ENCODE measurements at places on chromosomes 11 and 22. TPM values are rescaled to one million over a fixed set of nuclear protein-coding genes. Genes with fewer than 3 reads are reported as not detected.
A peak's percentile ranks its signal among the peaks of the same experiment; 100 is the strongest.

GRCh38 chr11:75431533-75432525, 1.2 kb downstream of the KLHL35 start:
- DNase-seq, result no peak

- no peak for DNase-seq
Observed at GRCh38 chr22:27545085-27545484, 256.5 kb downstream of the MN1 start.

DNA sequence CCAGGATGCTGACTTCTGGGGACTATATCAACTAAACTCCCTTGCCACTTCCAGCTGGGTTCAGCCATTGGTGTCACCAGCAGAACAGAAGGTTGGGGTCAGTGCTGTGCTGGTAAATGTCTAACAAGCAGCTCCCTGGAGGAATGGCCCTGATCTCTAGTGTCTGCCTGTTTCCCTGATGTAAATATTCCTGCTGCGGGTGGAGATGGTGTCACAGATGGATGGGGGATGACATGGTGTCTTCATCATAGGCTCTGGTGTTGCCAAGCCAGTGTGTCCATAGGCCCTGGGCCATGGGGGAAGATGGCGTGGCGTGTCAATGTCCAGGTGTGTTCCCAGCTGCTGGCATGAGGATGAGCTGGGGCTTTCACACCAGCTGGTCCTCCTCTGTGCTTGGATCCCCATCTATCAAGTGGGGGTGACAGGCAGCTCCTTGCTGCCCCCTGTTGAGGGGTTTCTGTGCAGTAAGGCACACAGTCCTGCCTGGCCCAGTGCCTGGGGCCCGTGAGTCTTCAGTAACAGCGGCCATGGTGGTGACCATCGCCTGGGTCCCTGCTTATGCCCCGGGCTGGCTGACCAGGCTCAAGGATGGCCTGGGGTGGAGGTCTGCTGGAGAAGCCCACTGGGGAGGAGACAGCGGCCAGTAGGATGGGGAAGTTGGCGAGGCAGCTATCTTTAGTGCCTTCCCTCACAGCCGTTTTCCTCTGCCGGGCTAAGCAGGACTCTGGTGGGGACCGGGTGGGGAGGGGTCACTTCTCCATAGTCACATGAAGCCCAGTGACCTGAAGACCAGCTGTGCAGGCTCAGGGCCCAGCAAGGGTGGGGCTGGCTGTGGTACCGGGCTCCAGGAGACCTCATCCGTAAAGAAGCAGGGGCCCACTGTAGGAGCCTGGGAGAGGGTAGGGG, 12.7 kb downstream of the RPL3 start:
- DNase-seq, result no peak

GRCh38 chr22:17712441-17712840, 61.8 kb downstream of the BID start:
- DNase-seq, result no peak

DNA sequence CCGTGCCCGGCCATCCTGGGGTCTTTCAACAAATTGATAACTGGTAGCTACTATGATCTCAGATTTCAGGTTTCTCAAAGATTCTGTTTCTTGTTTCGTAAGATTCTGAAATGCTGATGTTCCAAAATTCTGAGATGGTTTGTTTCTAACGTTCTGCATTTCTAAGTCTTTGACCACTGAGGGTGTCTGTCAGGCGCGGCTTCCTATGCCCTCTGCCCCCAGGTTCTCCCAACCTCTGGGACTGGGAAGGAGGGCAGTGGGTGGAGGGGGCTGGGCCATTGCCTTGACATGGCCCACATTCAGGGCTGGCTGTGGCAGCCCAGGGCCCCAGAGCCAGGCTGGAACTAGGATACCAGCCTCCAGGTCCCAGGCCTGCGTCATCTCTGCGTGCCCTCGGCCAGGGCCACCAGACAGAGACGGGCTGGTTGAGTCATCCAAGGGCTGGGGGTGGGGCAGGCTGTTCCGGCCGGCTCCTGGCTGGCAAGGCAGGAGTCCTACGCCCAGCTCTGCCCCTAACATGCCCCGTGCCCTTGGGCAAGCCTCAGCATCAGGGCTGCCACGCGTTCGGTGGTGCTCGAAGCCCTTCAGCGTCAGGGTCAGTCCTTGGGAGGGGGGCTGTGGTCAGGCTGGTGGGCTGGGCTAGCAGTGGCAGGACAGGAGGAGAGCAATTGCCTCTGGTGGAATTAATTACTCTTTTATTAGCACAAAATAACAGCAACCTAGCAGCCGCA, 5.2 kb downstream of the TMEM134 start:
- peak; percentile 86 for DNase-seq

GRCh38 chr11:130849215-130849568, 67.1 kb downstream of the SNX19 start:
- DNase-seq, result no peak

- no peak for DNase-seq
Observed at GRCh38 chr22:30224161-30224857, 22.2 kb downstream of the LIF start.

DNA sequence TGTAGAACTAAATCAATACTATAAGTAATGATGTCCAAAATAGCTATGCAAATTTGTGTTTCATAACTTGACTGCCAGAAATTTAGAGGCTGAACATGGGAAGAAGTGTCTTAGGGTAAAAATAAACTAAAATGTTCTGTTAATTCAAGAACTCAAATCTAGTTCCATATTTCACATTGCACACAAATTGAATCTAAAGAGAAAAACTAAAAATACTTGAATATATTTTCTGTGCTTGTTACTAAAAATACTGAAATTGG, 43.5 kb downstream of the FANCF start:
- no peak for DNase-seq

DNA sequence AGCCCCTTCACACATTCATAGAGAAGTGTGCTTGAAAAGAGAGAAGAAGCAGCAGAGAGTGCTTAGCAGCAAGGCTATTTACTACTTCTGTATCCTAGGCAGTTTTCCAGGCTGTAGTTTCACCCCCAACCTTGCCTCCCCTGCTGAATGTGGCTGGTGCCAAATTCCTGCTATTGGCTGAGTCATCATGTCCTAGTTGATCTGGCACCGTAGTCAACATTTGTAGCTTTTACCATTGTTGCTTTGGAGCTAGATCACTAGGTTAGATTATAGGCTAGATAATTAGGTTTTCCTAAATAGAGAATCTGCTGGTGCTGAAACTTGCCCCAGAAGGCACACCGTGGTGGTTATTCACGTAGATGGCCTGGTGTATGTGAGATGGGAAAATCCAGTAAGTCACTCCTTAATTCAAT, 32.7 kb downstream of the ARHGAP42 start:
- DNase-seq, result peak; percentile 70

GRCh38 chr22:41286639-41287091, 678 bp upstream of the RANGAP1 start:
- DNase-seq, result no peak

DNA sequence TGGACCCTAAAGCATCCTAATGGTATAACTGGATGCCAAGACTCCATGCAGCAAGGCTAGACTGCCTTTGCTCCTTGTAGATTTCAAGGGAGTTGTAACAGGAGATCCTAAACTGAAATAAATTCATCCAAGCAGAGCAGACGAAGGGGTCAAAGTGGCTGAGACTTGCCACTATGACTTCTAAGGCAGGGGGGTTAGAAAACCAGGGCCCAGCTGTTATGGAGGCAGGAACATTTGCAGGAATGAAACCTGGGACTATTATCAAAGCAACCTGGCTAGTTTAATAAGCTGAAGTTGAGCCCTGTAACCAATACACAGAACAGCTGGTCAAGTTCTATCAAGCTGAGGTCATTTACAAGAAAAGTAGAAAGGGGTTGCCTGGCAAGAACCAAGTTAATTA, 122.2 kb upstream of the TRPC6 start:
- no peak for DNase-seq

GRCh38 chr22:26463688-26464087, 19.9 kb downstream of the HPS4 start:
- no peak for DNase-seq

- DNase-seq, result no peak
Observed at GRCh38 chr22:38484244-38484643, 16.3 kb downstream of the KDELR3 start.

DNA sequence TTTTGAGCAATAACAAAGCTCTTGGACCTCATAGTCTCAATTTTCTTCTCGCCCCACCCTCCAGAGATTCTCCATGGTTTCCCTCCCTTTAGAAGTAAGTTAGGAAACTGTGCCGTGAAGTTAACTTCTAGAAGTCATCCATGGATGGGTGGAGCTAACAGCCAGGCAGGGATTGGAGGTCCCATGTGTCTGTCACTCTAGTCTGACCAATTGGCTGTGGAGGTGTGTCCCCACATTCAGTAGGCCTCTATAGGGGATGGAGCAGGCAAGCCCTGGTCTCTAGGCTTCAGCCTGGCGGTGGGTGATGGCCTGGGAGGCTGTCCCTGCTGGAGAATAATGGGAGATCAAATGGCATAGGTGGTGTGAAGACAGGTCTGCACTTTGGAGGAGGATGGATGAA, 50.7 kb downstream of the TP53I11 start:
- DNase-seq, result no peak

DNA sequence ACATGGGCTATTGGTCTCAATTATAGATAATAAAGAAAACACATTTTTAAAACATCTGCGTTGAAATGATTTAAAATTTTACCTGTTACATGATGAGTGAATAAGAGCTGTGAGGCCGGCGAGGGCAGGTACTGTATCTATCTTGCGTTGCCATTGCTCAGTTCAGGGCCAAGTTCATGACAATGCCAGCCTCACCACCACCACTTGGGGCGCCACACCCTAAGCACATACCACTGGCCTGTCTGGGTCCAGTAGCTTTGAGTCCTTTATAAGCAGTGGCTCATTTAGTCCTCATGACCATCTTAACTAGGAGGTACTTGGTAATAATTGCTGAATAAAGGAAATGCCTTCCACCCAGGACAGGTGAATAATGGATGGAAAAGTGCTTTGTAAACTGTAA, 14.5 kb upstream of the MB start:
- DNase-seq, result no peak

- no peak for DNase-seq
Observed at GRCh38 chr11:71212871-71213559, 39.4 kb downstream of the SHANK2 start.

DNA sequence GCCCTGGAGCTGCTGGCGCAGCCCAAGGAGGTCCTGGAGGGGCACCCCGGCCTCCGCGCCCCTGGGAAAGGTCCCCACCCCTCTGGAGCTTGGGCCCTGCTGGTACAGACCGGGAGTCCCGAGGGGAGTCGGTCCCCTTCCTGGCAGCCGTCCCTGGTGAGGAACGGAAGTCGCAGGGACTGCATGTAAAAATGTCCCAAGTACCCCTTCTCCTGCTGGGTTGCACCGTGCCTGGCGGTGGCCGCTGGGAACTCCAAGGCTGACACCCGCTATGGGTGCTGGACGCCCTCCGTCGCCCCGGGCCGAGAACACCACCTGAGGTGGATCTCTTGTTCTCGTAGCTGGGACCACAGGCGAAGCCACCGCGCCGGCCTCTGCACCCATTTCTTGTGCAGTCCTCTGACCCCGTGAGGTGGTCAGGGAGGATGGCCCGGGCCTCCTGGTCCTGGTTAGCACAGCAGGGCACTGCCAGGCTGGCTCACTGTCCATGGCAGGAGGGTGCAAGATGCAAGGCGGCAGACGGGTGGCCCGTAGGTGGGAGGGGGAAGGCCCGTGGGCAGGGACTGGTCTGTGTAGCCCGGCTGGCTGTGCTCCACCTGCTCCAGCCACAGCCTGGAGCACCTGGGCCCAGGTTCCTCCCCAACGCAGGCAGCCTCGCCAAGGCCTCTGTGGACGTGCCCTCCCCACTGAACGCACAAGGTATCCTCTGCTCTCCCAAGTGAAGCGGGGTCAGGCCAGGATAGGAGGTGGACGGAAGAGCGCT, 165.2 kb downstream of the IGLL1 start:
- no peak for DNase-seq

DNA sequence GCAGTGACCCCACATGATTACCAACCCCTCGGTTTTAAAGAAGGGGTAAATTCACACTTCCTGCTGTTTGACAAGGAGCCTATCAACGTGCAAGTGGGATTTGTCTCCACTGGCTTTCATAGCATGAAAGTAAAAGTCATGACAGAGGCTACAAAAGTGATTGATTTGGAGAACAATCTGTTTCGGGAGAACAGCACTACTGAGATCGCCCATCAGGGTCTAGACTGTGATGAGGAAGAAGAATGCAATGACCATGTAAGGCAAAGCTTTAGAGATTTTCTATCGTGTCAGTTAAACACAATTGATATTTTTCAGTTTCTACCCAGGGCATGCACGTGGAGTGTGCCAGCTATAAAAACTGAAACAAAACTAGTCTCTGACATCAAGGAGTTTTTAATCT, 41.7 kb downstream of the HORMAD2 start:
- no peak for DNase-seq

GRCh38 chr22:37696657-37697537, at the start of gene TRIOBP:
Gene TRIOBP, plus strand, starts transcription at chr22:37697048. Its CDS starts 4,318 bp downstream, at chr22:37701366.
- DNase-seq, result peak; percentile 93

DNA sequence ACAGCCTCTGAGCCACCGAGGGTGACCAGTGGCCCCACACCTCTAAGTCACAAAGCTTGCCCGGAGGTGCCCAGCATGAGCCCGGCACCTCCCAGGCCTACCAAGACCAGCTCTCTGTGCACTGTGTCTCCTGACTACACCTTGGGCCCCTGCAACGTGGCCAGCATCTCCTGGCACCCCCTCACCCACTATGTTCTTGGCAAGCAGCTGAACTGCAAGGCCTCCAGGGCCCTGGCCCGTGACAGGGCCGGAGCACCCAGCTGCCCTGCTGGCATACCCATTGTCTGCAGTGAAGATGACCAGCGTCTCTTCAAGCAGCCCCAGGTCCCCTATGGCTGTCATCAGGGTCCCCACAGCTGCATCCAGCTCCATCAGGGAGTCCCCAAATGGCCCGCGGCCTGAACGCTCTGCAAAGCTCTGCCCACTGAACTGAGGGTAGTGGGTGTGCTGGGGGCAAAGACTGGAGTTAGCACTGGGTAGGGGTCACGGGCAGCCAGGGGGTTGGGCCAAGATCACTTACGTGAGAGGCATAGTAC, 1.6 kb downstream of the ARSA start:
- DNase-seq, result no peak

DNA sequence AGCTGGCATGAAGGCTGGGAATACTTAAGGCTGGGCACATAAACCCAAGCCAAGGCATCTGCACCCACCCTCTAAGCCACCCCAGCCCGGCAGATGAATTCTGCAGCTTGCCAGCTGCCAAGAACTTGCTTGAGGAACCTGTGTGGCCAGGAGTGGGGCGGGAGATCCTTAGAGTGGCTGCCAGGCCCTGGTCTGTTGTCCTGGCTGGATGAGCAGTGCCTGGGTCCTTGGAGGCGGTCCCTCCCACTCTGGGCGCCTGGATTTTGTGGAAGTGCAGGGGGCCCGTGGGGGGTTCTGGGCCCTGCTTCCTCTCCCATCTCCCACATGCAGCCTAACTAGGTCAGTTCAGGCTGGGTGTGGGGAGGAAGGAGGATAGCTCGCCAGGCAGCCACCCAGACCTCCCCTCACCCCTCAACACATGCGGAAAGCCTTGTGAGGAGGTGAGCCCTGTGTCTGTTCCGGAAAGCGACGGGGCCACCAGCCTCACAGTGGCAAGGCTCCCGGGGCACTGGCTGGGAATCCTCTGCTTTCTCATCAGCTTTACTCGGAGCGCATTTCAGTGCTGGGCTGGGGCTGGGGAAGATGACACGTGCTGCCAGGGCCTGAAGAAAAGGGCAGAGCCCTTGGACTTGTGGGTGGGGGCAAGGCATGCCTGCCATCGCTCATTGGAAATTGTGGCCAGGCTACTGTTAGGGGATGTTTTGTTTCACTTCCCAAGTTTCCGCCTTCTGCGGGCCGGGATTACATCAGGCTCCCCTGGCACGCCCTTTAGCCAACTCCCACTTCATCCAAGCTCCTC, 8.4 kb downstream of the DAGLA start:
- no peak for DNase-seq

Gene JHY
- total RNA-seq, result 11.1 TPM

Gene OR4B1
- not detected for total RNA-seq

Gene SCO2
- total RNA-seq, result not detected

Gene CCT8L2
- not detected for total RNA-seq

Gene KCTD14
- total RNA-seq, result 7.6 TPM

Gene OR51E2
- total RNA-seq, result 7.4 TPM

Gene C11orf91
- total RNA-seq, result 0.52 TPM

Gene NRIP3
- total RNA-seq, result 2.4 TPM

Measured in ureter (tissue), 1 donor.